ENCODE measurements at places on chromosomes 1 and 21.

DNA sequence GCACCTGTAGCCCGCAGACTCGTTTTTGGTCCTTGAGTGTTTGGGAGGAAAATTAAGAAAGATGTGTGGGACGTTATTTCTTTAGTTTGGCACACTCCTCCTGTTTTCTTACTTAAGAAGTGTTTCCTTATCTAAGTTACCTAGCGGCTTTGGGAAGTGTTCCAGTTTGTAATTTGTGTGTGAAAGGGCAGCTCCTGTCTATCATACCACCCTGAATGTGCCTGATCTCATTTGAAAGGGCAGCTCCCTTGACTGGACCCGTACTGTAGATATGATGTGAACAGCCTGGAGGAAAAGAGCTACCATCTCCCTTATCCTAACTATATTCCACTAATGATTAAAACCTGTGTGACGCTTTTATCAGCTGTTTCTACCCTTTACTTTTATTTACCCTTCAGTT is 314.3 kb downstream of the CHRM3 start:
- DNase-seq: no peak

DNA sequence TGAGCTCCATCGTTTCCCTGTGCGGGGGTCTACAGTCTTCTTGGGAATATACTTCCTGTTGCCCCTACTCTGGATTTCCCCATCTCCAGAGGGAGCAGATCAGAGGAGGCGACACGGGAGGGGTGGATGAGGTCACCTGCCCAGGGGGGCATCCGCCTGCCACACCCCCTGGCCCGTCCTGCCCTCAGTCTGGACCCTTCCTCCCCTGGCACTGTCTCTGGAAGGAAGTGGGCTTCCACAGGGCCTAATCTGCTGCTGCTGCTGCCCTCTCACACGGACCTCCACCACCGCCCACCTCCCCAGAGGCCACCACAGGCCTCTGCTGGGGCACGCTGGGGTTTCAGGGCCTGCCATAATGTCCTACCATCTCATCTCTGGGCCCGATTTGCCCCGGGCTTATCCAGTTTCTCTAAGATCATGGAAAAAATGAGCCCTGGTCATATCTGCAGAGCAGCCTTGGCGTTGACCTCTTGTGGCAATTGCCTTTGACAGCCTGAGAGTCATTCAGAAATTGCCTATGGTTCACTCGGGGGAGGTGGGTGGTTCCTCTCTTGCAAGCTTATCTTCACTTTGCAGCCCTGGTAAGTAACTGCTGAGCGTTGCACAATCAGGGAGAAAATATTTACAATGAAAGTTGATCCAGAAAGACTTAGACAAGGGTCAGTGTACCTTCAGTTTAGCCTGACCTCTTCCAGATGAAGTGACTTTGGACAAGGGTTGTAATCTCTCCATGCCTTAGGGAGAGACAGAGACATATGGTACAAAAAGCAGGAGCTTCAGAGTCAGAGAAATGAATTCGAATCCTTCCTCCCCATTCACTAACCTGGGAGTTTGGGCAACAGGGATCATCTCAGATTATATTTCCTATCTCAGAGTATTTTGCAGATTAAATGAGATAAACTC is 252.4 kb downstream of the TOMM20 start:
- no peak for DNase-seq

DNA sequence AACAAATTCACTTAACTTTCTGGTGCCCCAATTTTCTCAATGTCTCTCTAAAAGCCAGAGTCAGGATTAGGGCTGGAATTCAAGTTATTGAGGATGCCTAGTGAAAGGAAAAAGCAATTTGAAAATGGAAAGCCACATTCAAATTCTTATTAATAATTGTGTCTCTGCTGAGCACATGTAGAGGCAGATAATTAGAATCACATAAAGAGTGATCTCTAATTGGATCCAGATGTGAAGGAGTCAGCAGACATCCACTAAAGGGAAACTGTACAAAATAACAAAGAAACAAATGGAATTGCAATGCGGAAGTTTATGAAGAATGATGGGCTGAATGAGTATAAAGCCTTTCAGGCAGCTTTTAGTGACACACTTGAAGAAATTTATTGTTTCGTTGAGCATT is 482.6 kb downstream of the TTLL7 start:
- DNase-seq: no peak

DNA sequence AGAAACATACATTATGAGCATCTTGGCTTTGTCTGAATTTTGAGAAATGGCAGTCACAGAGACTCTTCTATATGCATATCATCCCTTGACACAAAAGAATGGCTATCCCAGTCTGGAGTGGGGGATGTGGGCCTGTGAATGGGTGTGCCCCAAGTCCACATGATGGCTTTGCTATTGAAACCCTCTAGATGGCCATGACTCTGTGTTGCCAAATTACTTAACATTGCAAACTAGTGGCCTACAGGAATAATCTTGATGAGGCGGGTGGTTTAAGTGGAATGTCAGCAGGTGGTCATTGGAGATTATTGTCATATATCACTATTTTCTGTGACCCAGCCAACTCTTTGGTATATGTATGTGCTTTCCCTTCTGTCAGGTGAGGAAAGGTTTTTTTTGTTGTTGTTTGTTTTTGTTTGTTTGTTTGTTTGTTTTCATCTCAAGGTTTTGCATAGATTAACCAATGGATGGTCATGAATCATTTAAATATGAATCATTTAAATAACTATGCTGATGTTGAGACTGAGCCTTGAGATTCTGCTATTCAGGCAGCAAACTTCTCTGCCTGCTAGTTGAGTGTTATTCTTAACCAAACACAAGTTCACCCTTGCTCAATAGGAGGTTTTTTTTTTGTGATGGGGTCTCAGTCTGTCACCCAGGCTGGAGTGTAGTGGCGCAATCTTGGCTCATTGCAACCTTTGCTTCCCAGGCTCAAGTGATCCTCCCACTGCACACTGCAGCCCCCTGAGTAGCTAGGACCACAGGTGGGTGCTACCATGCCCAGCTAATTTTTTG is 103.0 kb downstream of the NOS1AP start:
- DNase-seq: no peak

- DNase-seq: no peak
Observed at GRCh38 chr21:32666258-32666657, 54.1 kb upstream of the CFAP298 start.

DNA sequence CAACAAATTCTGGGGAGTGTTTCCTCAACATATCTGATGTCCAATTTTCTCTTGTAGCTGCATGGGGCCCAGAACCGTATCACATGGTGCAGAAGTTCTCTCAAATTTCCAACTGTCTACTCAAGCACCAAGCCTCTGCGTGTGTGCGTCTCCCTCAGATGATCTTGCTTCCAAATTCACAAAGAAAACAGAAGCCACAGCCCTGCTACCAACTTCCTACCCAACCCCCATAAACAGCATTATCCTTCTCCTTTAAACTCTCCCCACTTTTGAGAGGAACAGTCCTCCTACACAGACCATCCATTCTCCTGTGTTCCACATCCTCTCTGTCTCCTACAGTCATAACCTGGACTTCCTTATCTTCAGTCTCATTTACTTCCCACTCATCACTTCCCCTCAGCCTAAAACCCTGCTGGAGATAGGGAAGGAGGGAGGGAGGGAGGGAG is 354.1 kb downstream of the SMYD3 start:
- no peak for DNase-seq

- no peak for DNase-seq
Observed at GRCh38 chr1:167132301-167133010, 38.6 kb downstream of the STYXL2 start.

- DNase-seq: no peak
Observed at GRCh38 chr1:156929596-156930238, 9.3 kb downstream of the LRRC71 start.

GRCh38 chr1:202279806-202280205 is 61.9 kb downstream of the UBE2T start:
- no peak for DNase-seq

DNA sequence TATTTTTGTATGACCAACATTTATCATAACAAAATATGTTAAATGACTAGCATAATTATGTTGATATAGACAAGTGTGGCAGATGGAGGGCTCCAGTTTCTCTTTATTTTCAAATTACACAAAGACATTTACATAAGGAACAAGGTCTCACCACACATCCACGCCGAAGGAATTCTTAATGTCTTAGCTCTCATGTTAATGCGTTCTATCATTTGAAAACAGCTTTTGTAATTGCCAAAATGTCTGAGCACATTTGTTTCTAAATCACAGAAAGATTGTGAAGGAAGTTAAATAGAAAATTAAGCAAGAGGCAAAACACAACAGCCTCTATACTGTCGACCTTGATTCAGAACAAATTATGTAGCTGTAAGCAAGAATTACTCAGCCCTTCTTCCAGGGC is 223.0 kb upstream of the NR5A2 start:
- DNase-seq: no peak

DNA sequence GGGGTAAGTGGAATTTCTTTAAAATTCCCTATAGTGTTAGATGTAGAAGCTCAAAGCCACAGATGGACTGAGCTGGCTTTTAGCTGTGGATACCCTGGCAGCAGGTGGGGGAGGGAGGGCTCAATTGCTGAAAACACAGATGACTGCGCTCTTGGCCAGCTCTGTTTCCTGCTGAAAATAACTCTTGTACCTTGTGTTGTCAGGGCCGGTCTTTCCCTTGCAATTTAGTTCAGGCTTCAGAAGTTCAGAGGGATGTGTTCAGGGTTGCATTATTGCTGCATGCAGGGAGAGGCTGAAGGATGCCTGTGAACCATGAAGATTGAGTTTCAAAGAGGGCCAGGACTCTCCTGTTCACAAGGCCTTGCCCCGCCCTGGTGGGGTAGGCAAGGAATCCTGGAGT is 58.1 kb upstream of the GCLM start:
- no peak for DNase-seq

DNA sequence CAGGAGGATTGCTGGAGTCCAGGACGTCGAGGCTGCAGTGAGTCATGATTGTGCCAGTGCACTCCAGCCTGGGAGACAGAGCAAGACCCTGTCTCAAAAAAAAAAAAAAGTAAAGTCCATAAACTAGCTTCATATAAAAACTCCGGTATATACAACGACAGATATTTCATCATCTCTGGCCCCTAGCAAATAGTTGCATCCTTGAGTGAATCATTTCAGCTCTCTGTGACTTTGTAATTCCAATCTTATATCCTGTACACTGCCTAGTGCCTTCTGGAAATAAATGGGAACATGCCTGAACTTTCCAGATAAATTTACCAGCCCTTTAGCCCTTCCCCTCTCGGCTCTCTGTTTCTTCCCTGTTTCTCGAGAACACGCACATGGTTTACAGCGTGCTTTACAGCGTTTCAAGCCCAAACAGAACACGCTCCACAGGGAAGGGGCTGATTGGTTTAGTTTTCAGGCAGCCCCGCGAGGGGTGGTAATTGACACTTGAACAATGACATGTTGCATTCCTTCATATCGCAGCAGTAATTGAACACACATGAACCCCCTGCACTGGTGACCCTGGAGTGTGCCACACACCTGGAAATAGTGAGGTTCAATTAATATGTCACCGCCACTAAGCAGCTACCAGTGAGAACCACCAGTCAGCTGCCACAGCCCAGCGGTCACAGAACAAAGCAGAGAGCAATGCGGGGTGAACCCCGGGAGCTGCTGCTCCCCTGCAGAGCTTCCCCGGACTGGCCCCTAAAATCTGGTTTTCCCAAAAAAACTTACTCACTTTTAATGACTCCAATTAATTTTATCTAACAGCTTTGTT is 35.7 kb upstream of the SIM2 start:
- no peak for DNase-seq

DNA sequence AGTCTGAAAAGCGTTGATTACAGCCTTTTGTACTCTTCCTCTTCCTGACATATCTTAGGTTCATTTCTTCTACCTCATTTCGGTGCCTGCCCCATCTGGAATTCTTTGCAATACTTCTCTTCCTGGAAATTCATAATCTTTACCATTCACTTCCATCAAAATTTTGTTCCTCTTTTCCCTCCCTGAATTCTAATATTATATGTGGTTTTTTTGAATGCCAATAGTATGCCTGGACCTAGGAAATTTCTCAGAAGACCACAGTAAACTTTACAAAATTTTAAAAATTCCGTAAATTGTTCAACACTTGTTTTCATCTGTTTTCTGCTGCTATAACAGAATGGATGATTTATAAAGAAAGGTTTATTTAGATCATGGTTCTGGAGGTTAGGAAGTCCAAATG is 76.8 kb downstream of the MAP3K7CL start:
- no peak for DNase-seq

DNA sequence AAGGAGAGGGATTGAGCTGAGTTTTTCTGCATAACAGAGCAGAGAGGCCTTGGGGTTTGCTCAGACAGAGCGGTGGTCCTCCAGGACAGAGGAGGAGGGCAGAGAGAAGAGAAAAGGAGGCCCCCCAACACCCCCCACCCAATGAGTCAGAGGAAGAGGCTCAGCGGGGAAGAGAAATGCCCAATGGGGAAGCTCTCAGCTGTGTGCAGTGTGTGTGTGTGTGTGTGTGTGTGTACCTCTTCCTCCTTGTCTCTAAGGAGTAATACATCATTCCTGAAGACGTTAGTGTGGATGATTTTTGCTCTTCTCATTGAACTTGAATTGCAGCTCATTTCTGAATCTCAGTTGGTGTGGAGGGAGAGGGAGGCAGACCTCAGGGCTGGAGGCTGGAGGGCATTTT is 8.7 kb downstream of the TMPRSS3 start:
- DNase-seq: no peak

DNA sequence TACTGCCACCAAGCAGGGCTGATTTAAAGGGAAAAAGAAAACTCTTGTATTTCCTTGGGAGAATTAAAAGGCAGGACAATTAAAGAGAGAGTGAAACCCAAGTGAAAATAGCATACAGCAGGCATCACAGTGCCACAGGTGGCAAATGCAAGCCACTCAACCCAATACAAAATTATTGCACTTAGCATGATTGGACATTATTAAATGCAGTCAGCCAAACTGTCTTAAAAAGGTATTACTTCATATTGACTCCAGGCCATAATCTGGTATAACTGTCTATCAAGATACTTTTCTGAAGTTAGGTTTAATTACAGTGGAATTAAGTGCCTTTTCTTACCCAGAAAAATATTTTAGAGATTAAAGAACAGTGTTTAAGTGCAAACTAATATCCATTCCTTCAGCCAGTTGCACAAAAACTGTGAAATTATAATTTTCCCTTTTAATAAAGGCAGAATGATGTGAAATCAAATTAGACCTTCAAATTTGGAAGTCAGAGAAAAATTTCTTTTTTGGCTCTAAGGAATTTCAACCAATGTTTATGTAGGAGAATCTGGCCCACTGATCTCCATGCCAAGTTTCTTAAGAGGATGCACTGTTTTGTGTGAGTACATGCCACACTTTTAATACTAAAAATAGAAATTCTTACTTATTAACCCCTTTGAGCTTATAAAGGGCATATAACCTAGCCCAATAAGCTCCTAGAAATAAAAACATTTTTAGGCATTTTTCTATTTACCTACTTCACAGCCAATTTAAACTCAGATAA is 15.2 kb downstream of the SLC30A10 start:
- DNase-seq: no peak

GRCh38 chr1:242673652-242674051 is 149.2 kb upstream of the PLD5 start:
- DNase-seq: no peak

GRCh38 chr1:170666541-170667254 is 2.8 kb downstream of the PRRX1 start:
- no peak for DNase-seq
